Endothelial cell of umbilical vein (primary cell): ENCODE measurements at places on chromosomes 11 and 22. TPM values are rescaled to one million over a fixed set of nuclear protein-coding genes. Genes with fewer than 3 reads are reported as not detected.
A peak's percentile ranks its signal among the peaks of the same experiment; 100 is the strongest.

GRCh38 chr11:73249304-73249703 is 22.8 kb upstream of the P2RY6 start:
- DNase-seq = no peak

OR5B12 gene
- polyA plus RNA-seq = not detected in 2 replicates

- DNase-seq = no peak
Measured at GRCh38 chr11:92750794-92751193, 218.7 kb upstream of the MTNR1B start.

DNA sequence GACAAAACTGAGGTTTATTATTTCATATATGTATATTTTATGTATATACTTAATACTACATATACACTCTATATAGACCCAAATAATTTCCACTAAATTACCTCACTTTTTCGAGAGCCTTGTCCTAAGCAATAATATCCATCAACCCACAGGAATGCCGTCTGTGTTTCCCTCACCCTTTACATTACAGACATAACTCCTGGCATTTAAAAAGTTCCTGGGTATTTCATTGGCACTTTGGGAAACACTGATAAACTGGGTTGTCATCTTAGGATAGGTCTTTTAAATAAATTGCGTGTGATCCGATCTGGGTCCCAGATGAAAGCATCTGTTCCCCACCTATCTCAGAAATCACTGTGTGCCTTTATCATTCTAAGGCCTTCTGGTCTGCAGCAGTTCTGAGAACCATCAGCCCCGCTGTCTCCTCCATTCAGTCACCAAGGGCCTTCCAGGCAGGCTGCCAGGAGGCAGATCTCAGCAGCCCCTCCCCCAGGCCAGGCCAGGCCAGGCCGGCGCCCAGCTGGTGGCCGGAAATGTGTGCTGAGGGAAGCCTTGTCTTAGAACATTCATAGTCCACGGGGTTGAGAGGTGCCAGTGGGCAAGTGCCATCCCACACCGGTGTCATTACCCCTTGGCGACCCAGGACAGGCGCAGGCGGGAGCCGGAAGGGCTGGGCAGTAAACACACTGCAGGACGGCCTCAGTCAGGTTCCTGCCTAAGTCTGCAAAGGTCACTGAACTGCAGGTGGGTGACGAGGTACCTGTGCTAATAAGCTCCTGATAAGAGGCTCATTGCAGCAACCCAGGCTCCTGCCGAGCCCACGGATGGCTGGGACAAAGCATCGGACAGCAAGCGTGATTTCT is 3.3 kb downstream of the FGF19 start:
- DNase-seq = peak; percentile 74

DNA sequence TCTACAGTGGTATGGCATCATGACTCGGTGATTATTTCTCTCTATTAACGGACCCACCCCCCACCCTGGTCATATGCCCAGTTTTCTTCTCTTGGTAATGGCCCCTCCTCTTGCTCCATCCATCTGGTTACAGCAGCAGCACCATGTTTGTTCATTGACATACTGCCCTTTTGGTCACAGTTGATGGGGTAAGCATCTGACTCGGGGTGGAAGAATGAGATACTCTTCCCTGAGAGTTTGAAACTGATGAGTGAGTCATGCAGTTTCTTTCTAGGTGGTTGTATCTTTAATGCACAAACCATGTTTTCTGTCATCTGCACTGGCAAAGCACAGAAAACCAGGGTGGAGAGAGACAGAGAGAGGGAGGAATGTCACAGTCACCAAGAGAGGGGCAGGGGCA is 126.0 kb downstream of the SYN3 start:
- no peak for DNase-seq
